ENCODE measurements at places on chromosomes 1 and 21.

DNA sequence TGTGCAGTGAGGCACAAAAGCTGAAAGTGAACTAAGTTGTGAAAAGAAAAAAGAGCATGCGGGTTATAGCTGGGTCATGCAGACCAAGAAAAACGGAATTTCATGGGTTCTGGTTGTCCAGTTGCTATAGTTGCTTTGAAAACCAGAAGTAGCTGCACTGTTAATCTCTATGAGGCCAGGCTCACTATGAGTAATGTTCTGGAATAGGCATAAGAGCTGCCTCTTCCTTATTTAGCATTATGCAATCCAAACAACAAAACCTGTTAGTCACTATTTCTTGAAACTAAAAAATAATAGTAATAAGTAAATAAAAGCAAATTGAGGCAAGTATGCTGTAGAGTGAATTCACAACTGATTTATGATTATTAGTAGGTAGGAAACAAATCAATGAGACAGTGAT is 1383.7 kb downstream of the MRPL39 start:
- H3K4me1 ChIP-seq, result no peaks in the 10 kb centered on the region
- no peak overlapping the region for H3K4me3 ChIP-seq
- no peak overlapping the region for H3K27ac ChIP-seq
- H3K27me3 ChIP-seq, result no peaks in the 10 kb centered on the region
- no peaks in the 10 kb centered on the region for H3K36me3 ChIP-seq
- DNase-seq, result no peak

DNA sequence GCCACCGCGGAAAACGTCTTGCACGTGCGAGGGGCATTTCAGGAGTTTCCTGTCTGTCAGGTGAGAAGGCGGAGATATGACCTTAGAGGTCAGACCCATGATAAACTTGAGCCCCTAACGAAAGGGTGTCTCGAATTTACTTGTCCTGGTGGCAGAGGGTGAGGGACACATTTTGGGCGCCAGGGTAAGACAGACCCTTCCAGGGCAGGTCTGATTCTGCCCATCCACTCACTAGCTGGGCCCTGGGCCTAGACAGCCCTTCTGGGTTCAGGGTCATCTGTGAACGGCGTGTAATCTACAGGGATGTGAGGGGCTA is 395 bp upstream of the CSRP1 start:
- H3K27ac ChIP-seq, result peak overlapping the region; percentile 97
- H3K4me1 ChIP-seq, result peaks cover 63% of the 10 kb centered on the region

- no peaks in the 10 kb centered on the region for H3K27me3 ChIP-seq
- H3K36me3 ChIP-seq, result peaks cover 11% of the 10 kb centered on the region
- no peak overlapping the region for H3K4me3 ChIP-seq
- H3K27ac ChIP-seq, result no peak overlapping the region
Measured at GRCh38 chr1:147627435-147628110, 42.8 kb downstream of the ACP6 start.

- H3K4me1 ChIP-seq, result no peaks in the 10 kb centered on the region
- no peak for DNase-seq
- H3K4me3 ChIP-seq, result no peak overlapping the region
- no peaks in the 10 kb centered on the region for H3K27me3 ChIP-seq
- no peak overlapping the region for H3K27ac ChIP-seq
Measured at GRCh38 chr1:12416744-12417143, 186.9 kb downstream of the VPS13D start.

- H3K36me3 ChIP-seq, result no peaks in the 10 kb centered on the region
- DNase-seq, result no peak
Measured at GRCh38 chr1:43986712-43987111, 4.7 kb upstream of the CCDC24 start.

GRCh38 chr1:29183287-29183686 is 1.6 kb upstream of the SRSF4 start:
- DNase-seq, result no peak
- no peak overlapping the region for H3K27ac ChIP-seq
- no peak overlapping the region for H3K4me3 ChIP-seq

DNA sequence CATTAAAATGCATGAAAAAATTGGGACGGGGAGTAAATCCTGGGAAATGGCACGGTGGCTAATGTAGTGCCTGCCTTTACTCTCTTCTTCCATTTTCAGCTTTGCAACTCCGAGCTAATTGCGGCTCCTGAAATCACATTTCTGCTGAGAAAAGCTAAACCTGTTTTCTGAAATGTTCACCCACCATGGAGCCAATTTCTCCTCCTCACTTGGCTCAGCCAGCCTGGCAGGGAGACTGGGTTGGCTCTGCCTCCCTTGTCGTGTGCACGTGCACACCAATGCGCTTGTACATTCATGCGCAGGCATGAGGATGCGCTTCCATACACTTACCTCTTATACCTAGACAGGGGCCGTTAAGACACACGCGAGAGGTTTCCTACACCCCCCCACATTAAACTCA is 165.4 kb downstream of the PLXNA2 start:
- H3K27ac ChIP-seq, result no peak overlapping the region
- H3K27me3 ChIP-seq, result no peaks in the 10 kb centered on the region
- H3K4me3 ChIP-seq, result no peak overlapping the region
- no peak for DNase-seq
- H3K36me3 ChIP-seq, result peaks cover 6% of the 10 kb centered on the region

- no peak overlapping the region for H3K4me3 ChIP-seq
- H3K27me3 ChIP-seq, result no peaks in the 10 kb centered on the region
- DNase-seq, result no peak
- H3K27ac ChIP-seq, result no peak overlapping the region
Measured at GRCh38 chr1:183838221-183838620, 33.3 kb downstream of the RGL1 start.

DNA sequence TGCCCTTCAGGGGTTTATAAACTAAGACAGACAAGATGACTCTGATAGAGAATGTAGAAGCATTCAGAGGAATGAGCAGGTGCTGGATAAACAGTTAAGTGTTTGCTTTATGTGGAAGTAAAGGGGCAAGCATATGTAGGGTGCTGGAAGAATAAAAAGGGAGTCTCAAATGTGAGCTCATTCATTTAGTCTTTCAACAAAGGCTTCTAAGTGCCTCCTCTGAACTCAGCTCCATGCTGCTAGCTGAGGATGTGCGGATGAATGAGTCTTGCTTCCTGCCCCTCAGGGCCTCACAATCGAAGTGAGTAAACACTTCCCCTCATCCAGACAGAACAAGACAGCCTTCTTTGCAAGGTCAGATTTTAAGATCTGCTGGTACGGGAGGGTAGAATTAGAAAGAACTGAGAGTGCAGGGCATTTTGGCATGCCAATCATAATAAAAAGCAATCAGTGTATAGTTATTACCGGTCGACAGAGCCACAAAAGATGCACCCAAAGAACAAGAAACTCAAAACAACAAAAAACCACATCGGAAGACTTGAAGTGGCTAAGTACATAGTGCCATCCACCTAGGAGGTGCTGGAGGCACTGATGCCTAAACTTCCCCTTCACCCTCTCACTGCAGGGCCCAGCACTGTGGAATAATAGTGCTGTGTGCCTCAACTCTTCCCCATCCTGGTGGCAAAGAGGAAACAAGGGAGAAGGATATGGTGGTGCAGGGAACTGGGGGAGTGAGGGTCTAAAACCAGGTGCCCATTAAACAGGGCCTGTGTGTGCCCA is 69.8 kb downstream of the TNR start:
- H3K36me3 ChIP-seq, result no peaks in the 10 kb centered on the region
- H3K27me3 ChIP-seq, result no peaks in the 10 kb centered on the region
- H3K27ac ChIP-seq, result no peak overlapping the region
- H3K4me1 ChIP-seq, result no peaks in the 10 kb centered on the region

DNA sequence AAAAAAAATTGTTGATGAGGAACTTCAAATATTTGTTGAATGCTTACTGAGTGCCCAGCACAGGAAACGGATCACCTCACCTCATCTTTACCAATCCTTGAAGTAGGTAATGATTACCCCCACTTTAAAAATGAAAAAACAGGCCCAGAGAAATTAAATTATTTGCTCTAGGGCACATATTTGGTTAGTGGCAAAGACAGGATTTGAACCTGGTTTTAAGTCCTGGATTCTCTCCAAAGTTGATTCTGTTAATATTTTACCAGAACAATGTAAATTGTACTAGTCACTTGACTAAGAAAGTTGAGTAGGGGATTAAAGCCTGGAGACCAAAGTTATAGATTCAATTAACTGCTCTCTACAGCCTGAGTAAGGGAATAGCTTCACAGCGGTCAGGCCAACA is 97.9 kb downstream of the GIPC2 start:
- no peak overlapping the region for H3K4me3 ChIP-seq
- no peaks in the 10 kb centered on the region for H3K27me3 ChIP-seq
- no peak overlapping the region for H3K27ac ChIP-seq
- H3K36me3 ChIP-seq, result no peaks in the 10 kb centered on the region
- H3K4me1 ChIP-seq, result no peaks in the 10 kb centered on the region

GRCh38 chr1:98692482-98692881 is 31.0 kb downstream of the SNX7 start:
- H3K4me3 ChIP-seq, result no peak overlapping the region
- no peak for DNase-seq
- H3K4me1 ChIP-seq, result no peaks in the 10 kb centered on the region
- H3K36me3 ChIP-seq, result no peaks in the 10 kb centered on the region
- H3K27me3 ChIP-seq, result no peaks in the 10 kb centered on the region

DNA sequence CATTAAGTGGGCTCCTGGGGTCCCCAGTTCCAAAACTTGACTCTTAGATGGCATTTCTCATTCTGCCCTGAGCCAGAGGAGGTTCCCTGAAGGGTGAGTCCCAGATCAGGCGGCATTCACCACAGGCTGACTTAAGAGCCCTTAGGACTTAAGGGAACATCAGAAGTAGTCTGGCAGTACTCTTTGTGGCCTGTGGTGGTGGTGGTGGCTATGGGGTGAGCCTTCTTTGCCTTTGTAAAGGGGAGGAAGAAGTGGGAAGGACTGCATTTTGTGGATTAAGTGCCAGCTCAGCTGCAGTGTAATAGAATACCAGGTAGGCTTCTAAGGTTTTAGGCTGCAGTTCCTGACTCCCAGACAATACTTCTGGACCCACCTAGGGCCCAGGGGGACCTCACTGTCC is 186.5 kb upstream of the KCTD3 start:
- DNase-seq, result no peak
- H3K36me3 ChIP-seq, result no peaks in the 10 kb centered on the region
- H3K27me3 ChIP-seq, result no peaks in the 10 kb centered on the region
- H3K4me1 ChIP-seq, result no peaks in the 10 kb centered on the region
- no peak overlapping the region for H3K27ac ChIP-seq

DNA sequence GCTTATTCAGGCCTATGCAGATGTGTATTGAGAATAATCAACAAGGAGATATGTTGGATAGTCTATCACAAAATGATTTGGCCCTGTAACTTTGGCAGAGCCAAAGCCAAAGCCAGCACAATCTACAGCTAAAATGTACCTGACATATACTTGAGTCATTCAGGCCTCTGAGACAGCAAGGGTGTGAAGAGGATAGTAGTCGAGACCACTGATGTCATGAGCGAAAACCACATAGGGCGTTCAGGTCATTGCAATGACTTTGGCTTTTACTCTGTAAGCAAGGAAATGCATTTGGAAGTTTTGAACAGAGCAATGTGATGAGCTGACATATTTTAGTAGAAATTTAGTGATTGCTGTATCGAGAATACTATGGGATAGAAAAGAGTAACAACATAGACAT is 579.6 kb downstream of the AMY1C start:
- no peaks in the 10 kb centered on the region for H3K36me3 ChIP-seq
- no peak for DNase-seq
- H3K27ac ChIP-seq, result no peak overlapping the region

DNA sequence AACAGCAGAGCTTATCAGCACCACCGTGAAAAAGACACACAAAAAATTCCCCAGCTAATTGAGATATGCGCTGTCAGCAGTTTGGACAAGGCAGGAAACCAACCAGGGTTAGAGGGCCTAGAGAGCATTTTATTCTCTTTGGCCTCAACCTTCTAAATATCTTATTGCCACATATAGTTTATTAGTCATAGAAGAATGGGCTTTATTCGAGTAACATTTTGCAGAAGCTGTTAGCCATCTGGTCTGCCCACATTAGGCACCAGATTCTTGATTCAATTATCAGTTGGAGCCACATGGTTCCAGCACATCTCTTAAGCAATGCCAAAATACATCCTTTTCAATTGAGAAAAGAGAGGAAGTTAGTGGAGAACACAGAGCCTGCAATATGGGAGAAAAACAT is 109.9 kb upstream of the CXADR start:
- no peak overlapping the region for H3K4me3 ChIP-seq
- no peaks in the 10 kb centered on the region for H3K36me3 ChIP-seq
- H3K27ac ChIP-seq, result no peak overlapping the region
- no peaks in the 10 kb centered on the region for H3K27me3 ChIP-seq

DNA sequence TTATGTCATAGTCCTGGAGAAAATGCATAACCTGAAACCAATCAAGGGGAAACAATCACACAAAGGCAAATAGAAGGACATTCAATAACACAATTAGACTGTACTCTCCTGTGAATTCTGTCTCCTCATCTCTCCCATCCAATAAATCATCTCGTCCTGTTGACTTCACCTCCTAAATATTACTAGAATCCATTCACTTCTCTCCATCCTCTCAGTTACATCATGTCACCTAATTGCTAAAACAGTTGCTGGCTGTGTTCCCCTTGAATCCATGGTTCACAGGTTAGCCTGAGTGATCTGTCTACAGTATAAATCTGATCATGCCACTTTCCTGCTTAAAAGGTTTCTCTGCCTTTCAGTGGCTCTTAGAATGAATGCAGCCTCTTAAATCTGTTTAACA is 220.2 kb downstream of the TGFB2 start:
- no peaks in the 10 kb centered on the region for H3K4me1 ChIP-seq

DNA sequence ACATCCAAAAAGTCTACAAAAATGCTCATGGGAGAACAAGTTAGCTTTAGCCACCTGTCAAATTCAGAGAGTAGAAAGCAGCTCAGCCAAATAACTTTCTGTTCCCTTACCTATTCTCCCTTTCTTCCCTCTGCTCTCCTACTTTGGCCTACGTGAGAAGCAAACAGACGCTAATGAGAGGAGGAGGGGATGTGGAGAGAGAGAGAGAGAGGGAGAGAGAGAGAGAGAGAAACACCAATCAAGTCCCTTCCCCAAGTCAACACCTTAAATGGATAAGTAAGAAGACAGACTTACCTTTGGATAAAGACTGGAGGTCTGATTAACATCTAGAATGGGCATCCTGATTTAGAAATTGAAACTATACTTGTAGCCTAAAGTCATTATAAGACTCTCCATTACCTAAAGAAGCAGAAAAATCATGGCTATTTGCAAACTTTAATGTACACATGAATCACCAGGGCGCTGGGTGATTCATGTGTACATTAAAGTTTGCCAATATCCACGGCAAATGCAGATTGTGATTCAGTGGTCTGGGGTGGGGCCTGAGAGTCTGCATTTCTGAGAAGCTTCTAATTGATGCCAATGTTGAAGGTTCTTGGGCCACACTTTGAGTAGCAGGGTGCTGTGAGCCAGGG is 13.1 kb upstream of the DUSP12 start:
- no peaks in the 10 kb centered on the region for H3K27me3 ChIP-seq
- peaks cover 11% of the 10 kb centered on the region for H3K4me1 ChIP-seq
- H3K36me3 ChIP-seq, result no peaks in the 10 kb centered on the region
- DNase-seq, result no peak
- H3K4me3 ChIP-seq, result no peak overlapping the region
- H3K27ac ChIP-seq, result no peak overlapping the region

DNA sequence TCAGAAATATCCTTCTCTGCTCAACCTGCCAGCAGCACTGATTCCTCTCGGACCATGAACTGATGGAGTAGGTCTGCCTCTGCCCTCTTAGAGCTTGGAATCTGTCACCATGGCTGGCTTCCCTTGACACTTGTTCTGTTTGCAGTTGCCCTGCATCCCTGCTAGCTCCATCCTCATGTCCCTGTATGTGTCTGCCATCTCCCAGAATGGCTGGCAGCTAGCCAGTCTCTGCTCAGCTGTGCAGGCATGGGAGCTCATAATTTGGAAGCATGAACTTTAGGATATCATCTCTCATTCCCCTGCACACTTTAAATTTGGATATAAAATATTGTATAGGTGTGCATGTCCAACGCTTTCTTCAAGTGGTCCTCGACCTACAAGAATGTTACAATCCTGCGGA is 95.4 kb downstream of the C1orf94 start:
- H3K4me3 ChIP-seq, result no peak overlapping the region
- H3K4me1 ChIP-seq, result peaks cover 21% of the 10 kb centered on the region
- no peaks in the 10 kb centered on the region for H3K27me3 ChIP-seq
- no peak overlapping the region for H3K27ac ChIP-seq
- H3K36me3 ChIP-seq, result no peaks in the 10 kb centered on the region
- no peak for DNase-seq
